Spleen (tissue), 13 donors: ENCODE measurements at places on chromosomes 16 and 17. TPM values are rescaled to one million over a fixed set of nuclear protein-coding genes. Genes with fewer than 3 reads are reported as not detected.

Gene CRYBA1
- total RNA-seq: not detected

Gene NPTX1
- total RNA-seq: 4.7 TPM

Gene PSMD12
- total RNA-seq: 45.7 TPM

Gene UTS2R
- total RNA-seq: not detected

Gene ABCA8
- total RNA-seq: 84.7 TPM

DNA sequence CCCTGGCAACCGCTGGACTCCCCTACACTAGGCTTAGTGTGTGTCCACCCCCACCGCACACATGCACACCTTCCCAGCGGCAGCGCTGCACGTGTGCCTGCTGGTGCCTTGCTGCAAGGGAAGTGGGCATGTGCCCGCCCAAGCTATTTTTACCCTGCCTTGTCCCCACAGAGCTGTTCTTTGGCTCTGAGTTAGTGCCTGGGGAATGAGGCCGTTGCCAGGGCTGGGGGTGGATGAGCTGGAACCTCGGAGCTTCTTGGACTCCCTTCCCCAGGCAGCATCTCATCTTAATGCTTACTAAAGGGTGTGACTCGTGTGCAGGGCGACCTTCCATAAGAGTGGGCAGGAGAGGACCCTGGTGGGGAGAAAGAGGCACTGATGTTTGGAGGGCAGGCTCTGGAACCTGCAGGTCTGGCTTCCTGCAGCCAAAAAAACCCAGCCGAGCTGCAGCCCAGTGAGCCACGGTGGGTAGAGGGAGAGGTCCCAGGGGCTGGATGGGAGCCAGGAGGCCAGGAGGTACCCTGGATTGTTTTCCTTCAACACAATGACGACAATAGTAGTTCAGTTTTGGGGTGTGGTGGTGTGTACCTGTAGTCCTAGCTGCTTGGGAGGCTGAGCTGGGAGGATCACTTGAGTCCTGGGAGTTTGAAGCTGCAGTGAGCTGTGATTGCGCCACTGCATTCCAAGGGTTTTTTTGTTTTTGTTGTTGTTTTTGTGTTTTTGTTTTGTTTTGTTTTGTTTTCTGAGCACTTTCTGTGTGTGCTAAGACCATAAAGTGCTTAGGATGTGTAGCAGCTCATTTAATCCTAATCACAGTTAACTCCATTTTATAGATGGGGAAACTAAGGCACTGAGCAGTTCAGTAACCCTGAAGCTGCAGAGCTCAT is 119.1 kb downstream of the RAB11FIP4 start:
- H3K27ac ChIP-seq: peak overlapping the region; percentile 95
- H3K4me1 ChIP-seq: peaks cover 35% of the 10 kb centered on the region

DNA sequence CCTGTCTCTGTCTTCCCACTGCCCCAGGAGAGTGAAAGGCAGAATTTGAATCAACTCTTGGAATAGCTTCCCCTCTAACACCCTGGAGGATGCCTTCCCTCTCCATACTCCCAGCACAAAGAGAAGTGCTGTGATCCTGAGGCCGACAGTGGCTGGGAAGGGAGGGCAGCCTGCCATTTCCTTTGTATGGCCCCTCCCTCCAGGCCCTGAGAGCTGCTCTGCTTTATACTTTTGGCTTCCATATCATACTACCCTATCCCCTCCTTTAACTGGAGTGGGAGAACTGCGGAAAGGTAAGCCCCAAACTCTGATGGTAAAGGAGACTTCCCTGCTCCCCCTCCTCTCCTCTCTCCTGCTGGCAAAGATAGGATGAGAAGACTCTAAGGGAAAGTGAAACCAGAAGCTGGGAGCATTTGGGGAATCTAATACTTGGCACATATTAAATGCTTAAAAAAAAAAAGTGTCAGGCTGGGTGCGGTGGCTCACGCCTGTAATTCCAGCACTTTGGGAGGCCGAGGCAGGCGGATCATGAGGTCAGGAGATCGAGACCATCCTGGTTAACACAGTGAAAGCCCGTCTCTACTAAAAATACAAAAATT is 4.1 kb upstream of the MED24 start:
- no peaks in the 10 kb centered on the region for H3K27me3 ChIP-seq
- no peaks in the 10 kb centered on the region for H3K36me3 ChIP-seq
- no peak overlapping the region for H3K4me3 ChIP-seq
- peaks cover 40% of the 10 kb centered on the region for H3K4me1 ChIP-seq

- no peak for DNase-seq
- H3K4me3 ChIP-seq: no peak overlapping the region
- H3K27ac ChIP-seq: no peak overlapping the region
- no peaks in the 10 kb centered on the region for H3K4me1 ChIP-seq
- H3K27me3 ChIP-seq: no peaks in the 10 kb centered on the region
Observed at GRCh38 chr16:84068783-84069462, 26.3 kb upstream of the SLC38A8 start.

GRCh38 chr17:41382394-41382793 is 288 bp upstream of the KRT34 start:
- DNase-seq: no peak
- H3K4me3 ChIP-seq: no peak overlapping the region
- no peaks in the 10 kb centered on the region for H3K36me3 ChIP-seq
- no peaks in the 10 kb centered on the region for H3K27me3 ChIP-seq
- H3K4me1 ChIP-seq: no peaks in the 10 kb centered on the region

- peaks cover 12% of the 10 kb centered on the region for H3K27me3 ChIP-seq
- H3K4me1 ChIP-seq: no peaks in the 10 kb centered on the region
- DNase-seq: no peak
Observed at GRCh38 chr17:73652886-73653480, 8.7 kb upstream of the SDK2 start.

- H3K4me3 ChIP-seq: no peak overlapping the region
- no peaks in the 10 kb centered on the region for H3K27me3 ChIP-seq
- DNase-seq: no peak
- H3K36me3 ChIP-seq: no peaks in the 10 kb centered on the region
Observed at GRCh38 chr17:68463211-68464019, 6.1 kb upstream of the WIPI1 start.

GRCh38 chr17:76272541-76273444 is 7.6 kb downstream of the UBALD2 start:
- peaks cover 55% of the 10 kb centered on the region for H3K4me1 ChIP-seq
- peak; percentile 84 for DNase-seq
- H3K36me3 ChIP-seq: no peaks in the 10 kb centered on the region

- peaks cover 27% of the 10 kb centered on the region for H3K27me3 ChIP-seq
- H3K4me1 ChIP-seq: no peaks in the 10 kb centered on the region
- no peak for DNase-seq
- H3K36me3 ChIP-seq: no peaks in the 10 kb centered on the region
- H3K4me3 ChIP-seq: no peak overlapping the region
Observed at GRCh38 chr17:50818921-50819657, 16.3 kb upstream of the WFIKKN2 start.

- no peak for DNase-seq
- no peaks in the 10 kb centered on the region for H3K4me1 ChIP-seq
- H3K27me3 ChIP-seq: no peaks in the 10 kb centered on the region
- no peaks in the 10 kb centered on the region for H3K36me3 ChIP-seq
- no peak overlapping the region for H3K4me3 ChIP-seq
Observed at GRCh38 chr17:10243883-10244844, 45.8 kb upstream of the GAS7 start.

DNA sequence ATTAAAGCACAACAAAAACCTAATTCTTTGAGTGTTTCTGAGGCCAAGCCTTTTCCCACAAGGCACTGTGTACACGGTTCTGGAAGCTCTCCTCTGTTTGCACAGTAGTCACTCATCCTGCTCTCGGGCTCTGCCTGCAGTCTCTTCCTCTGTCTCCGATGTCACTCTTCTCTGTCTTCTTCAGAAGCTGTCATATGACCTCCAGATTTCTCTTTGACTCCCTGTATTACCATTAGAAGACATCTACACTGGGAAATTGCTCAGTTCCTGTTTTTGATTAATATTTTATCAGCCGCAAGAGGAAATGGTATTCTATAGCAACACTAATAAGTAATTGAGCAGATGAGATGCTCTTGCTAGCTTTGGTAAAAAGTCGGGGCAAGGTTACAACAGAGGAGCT is 422.9 kb downstream of the WWOX start:
- DNase-seq: no peak
- H3K27ac ChIP-seq: no peak overlapping the region
- no peaks in the 10 kb centered on the region for H3K36me3 ChIP-seq
- no peaks in the 10 kb centered on the region for H3K27me3 ChIP-seq
- H3K4me1 ChIP-seq: peaks cover 6% of the 10 kb centered on the region
- H3K4me3 ChIP-seq: no peak overlapping the region

- H3K27ac ChIP-seq: peak overlapping the region; percentile 62
- H3K4me3 ChIP-seq: no peak overlapping the region
- DNase-seq: no peak
- H3K36me3 ChIP-seq: no peaks in the 10 kb centered on the region
Observed at GRCh38 chr16:17451843-17452242, 18.9 kb downstream of the XYLT1 start.
